ENCODE measurements at places on chromosomes 7 and 10.

DNA sequence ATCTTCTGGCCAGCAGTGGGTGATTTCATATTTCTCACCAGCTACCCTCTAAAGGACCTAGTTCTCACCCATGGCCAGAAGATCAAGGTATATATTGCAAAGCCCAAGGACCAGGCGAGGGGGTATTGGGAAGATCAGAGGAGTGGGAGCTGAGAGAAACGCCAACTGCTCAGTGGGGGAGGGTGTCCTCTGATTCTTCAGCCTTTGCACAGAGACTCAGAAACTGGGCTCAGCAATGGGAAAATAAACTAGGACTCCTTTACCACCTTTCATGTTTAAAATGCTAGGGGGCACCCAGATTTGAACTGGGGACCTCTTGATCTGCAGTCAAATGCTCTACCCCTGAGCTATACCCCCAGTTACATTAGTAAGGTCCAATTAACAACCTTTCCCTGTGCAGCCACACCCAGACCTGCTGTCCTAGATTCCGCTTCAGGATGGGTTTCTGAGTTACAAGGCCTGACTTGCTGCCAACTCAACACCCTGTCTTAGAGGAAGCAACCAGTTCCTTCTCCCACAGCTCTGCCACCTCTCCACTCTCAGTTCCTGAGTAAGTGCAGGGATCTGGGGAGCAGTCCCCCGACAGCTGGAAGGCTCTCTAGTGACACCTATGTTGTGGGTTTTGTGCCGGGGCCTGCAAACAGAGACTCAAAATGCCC, 93.5 kb downstream of the ZNF783 start:
- no peak for DNase-seq

DNA sequence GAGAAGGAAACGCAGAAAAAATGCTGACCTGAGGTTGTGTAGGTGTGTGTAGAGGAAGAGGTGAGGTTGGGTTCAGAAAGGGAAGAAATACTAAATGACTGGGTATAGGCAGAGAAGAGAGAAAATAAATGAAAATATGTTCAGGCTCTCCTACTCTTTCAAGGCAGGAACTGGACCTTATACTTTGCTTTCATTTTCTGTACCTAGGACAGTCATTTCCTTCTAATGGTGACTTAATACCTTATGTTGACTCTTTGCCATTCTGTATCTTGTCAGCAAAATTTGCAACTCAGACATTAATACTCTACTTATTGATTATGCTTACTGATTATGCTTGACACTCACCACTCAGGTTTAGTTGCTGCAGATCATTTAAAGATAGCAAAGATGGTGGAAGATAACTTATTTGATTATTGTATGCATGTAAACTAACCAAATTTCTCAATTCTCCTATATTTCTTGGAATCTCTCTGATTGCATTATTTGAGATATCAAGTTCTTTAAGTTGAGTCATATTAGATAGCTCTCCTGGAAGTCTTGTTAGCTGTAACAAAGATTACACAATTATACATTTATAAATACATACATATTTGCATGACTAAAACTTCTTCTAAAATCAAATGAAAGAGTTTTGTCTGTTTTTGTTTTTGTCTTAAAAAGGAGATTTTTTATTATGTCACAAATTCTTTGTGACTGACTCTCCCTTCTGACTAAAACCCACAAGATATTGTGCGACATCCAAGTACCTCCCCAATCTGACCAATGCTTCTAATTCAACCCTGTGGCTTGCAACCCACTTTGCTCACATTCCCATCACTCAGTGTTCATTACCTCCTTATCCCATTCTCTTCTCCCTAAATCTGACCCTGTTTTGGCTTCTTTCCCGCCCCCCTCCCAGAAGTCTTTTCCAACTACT, 20.0 kb downstream of the LRRD1 start:
- no peak for DNase-seq

- no peak for DNase-seq
Observed at GRCh38 chr10:97518301-97519043, 19.7 kb downstream of the UBTD1 start.

- peak; percentile 52 for DNase-seq
Observed at GRCh38 chr10:88831709-88832108, 19.9 kb downstream of the ANKRD22 start.

DNA sequence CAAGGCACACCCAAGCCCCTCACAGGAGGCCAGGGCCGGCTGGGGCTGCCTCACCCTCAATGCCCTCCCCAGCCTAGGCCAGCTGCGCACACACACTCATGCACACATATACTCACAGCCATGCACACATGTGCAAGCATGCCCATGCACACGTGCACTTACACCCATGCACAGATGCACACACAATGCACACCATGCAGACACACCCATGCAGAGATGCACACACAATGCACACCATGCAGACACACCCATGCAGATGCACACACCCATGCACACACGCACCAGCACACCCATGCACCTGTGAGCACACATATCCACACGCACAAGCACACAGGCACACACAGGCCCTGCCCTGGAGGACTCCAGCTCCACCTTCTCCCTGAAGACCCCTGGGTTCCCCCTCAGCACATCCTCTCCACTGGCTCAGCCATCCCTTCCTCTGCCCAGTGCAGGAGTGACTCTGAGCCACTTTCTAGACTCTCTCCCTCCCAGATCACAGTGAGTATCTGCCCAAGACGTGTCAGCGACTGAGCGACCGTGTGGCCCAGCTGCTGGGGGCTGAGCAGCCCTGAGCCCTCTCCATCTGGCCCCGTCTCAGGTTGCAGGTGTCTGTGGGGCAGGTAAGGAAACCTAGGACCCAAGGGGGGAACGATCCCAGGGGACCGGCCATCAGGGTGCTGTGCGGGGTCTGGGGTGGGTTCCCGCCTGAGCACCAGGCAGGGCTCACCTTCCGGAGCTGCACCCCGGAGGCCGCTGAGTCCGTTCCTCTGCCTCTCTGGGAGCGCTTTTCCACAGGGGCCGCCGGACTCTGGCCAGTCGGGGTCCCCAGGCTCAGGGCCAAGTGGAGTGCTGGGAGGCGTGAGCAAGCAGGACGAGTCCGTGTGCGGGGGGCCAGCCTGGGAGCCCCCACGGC, 25.8 kb downstream of the AP5Z1 start:
- no peak for DNase-seq

GRCh38 chr10:62694537-62695126, 109.9 kb upstream of the ADO start:
- no peak for DNase-seq

GRCh38 chr7:46366526-46366925, 445.5 kb upstream of the IGFBP3 start:
- DNase-seq: no peak

GRCh38 chr7:96034940-96035727, 262.8 kb downstream of the DYNC1I1 start:
- DNase-seq: no peak

GRCh38 chr7:15924910-15925309, 238.4 kb upstream of the MEOX2 start:
- DNase-seq: no peak

DNA sequence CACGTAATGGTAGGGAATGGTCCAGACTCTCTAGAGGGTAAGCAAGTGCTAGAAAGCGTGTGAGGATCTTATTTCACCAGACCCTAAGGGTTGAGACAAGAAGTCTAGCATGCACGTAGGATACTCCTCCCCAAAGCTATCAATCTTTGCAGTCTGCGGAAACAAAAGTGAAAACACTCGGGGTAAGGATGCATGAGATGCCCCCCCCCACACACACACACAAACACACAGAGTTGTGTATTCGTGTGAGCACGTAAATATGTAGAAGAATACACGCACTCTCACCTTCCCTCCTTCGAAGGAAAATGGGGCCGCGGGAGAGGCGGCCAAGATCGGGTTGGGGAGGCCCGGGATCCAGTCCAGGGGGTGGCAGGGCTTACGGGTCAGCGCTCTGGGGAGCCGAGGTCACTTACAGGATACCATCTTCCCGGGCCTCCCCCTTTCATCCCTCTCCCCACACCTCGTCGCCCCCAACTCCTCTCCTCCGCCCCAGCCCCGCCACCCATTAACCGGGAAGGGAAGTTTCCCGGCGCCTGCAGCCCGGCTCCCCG, 455 bp downstream of the CUL2 start:
- DNase-seq: no peak

DNA sequence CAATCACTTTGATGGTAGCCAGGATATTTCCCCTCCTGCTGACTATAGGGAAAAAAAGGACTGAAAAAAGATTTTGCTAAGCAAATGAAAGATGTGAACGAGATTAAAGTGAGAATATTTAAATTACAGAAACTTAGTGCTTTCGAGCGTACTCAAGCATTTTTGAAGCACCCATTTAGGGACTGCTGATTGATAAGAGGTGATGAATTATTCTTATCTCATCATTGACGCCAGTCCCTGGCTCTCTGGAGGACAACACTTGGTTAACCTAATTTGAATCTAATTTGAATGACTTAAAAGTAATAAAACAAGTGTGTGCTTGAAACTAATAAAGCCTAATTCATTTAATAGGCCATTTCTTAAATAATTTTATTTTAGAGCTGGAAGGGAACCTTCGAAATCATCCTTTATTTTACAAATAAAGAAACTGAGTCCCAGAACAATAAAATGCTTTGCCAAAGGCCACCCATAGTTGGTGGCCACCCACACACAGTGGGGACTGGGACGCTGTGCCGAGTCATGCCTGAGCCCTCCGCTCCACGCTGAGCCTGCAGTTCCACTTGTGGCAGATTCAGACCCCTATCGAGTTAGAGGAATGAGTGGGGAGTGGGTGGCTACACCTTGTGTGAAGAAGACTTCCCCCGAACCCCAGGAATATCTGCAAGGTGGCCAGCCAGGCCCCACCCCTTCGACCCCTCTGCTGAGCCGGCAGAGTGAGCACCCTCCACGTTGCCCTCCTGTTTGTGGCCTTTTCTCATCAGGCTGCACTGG, 61.1 kb upstream of the SAMD8 start:
- DNase-seq: no peak

DNA sequence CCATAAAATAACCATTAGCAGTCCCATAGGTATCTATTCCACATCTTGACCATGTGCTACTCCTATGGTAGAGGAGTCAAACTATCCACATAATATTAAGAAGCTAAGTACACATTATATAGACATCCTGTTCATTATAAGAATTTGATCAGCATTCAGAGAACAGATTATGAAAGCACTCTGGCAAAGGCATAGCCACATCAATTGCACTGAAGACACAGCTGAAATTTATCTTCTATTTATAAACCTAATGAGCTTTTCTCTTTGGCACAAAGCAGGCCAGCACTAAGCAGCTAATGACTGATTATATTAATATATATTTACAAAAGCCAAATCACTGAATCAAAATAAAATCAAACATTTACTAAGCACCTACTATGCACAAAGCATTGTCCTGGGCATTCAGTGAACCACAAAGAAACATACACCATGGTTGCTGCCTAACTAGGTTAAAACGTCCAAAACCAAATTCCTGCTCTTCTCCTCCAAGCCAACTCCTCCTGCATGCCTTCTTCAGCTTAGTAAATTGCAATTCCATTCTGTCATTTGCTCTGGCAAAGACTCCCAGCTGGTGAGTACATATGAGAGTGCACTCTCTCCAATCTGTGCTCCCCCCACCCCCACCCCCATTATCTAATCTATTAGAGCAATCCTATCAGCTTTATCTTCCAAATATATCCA, 122.6 kb upstream of the ASAH2 start:
- DNase-seq: no peak

All from stimulated activated CD8-positive, alpha-beta memory T cell treated with anti-CD3 and anti-CD28 coated beads, Interleukin-4, amount 100 ng/mL, for 48 hours (primary cell).